ENCODE measurements at places on chromosomes 13 and 19. TPM values are rescaled to one million over a fixed set of nuclear protein-coding genes. Genes with fewer than 3 reads are reported as not detected.
A peak's percentile ranks its signal among the peaks of the same experiment; 100 is the strongest.

GRCh38 chr13:39879286-39880035 is 224.0 kb downstream of the COG6 start:
- no peak for DNase-seq

GRCh38 chr13:97082461-97083207 is 88.4 kb upstream of the OXGR1 start:
- DNase-seq: no peak

DNA sequence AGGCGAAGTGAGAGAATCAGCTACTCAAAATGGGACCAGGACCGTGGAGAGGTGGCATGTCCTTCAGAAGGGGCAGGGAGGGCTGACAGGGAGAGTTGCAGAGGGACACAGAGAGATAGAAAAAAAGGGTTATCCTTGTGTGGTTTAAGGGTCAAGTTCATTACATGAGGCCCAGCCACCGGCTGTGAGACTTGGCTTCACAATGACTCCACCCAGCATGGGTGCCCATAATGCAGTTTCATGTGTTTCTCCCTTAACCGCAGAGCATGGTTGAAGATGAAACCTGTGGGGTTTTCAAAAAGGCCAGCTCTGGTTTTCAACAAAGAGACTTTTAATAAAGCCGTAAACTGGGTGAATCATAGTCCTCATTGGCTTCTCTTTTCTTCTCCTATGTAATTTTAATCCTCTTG is 164.6 kb downstream of the KLF5 start:
- no peak for DNase-seq

DNA sequence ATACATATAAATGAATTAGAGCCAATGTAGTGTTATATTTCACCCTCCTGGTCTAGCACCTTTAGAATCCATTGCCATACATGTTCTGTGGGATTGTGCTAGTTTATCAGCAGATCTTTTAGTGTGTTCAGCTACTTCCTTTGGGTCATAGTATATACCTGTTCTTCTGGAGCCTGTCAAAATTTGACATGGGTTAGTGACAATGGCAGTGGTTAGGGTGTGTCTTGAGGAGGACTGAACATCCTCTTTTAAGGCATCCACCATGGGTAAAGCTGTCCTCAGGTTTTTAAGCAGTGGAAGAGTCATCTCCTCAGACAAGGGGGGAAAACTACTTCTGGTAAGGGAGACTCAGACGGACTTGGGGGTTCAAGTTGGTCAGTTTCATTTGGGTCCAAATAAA is 29.4 kb downstream of the DNAJC3 start:
- DNase-seq: no peak

DNA sequence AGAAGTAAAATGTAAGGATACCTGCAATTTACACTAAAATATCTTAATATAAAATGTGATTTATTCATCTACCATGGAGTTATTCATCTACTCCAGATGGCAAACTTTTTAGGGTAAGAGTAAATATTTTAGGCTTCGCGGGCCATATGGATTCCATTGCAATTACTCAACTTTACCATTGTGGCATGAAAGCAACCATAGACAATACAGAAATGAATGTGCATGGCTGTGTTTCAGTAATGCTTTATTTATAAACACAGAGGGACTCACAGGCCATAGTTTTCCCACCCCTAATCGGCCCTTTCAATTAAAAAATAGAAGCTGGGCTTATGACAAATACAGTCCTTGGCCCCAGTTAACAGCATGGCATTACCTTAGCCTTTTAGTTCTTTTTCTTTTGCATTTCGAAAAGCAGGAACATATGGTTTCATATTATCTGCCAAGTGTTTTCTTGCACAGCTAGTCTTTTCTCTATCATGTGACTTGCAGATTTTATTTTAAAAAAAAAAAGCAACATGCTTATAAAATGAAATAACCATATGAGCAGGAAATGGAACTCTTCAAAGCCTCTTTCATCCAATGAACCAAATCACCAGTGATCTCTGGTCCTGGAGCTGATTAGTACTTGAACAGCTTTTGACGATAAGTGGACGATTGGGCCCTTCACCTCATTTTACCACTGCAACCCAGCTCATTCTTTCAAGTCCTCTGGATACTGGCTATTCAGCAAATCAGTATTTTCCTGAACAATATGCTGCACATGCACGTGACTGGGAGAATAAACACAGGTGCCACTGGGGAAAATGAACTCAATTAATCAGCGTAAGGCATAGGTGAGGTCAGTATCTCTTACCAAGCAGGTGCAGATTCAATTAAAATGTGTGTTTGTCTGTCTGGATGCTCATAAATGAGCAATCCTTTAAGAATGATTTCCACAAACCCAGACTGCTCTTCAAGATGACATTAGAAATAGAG is 63.9 kb downstream of the LHFPL6 start:
- no peak for DNase-seq

DNA sequence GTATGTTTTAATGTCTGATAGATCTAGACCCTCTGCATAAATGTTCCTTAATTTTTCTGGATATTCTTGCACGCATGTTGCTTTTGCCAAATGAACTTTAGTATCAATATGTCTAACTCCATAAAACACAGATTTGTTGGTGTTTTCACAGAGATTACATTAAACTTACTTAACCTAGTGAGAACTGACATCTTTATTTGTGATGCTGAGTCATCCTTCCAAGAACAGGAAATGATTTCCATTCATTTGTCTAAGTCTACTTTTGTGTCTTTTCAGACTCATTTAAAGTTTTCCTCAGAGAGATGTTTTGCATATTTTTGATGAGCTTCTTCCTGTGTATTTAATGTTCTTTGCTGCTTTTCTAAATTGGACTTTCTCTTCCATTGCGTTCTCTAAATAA is 184.0 kb downstream of the SLC7A1 start:
- no peak for DNase-seq

DNA sequence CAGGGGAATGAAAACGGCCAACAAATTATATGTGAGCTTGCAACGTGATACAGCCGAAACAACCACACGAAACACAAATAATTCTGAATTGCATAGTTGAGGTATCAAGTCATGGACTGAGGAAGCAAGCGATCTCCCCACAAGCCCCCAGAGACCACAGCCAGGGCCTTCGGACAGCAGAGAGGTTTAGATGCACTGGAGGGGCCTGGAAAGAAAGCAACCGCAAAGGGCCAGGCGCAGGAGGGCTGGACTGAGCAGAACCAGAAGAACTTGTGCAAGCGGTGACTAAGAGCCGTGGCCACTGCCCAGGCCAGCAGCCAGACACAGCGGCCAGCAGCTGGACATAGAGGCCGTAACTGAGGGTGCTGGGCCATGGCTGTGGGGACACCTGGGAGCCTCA is 131.4 kb downstream of the TNFRSF19 start:
- DNase-seq: no peak

- DNase-seq: no peak
Observed at GRCh38 chr19:6220385-6221191, 59.2 kb downstream of the MLLT1 start.

DNA sequence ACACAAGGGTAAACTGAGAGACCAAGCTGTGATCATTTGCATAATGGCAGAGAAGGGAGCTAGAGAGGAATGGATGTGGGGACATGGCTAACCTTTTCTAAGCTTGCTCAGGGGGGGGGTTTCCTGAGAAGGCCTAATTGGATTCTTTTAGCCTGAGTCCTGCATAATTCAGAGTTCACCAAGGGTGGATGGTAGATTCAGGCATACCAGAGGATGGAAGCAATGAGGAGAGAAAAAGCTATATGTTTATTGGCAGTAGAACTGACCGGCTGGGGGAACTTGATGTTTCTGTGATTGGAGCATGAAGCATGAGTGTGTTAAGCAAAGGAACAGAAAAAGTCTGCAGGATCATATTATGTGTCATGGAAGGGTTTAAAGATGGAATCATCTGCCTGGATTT is 65.9 kb upstream of the KLF12 start:
- DNase-seq: no peak

The PALM gene
- total RNA-seq: 4.8 TPM

DNA sequence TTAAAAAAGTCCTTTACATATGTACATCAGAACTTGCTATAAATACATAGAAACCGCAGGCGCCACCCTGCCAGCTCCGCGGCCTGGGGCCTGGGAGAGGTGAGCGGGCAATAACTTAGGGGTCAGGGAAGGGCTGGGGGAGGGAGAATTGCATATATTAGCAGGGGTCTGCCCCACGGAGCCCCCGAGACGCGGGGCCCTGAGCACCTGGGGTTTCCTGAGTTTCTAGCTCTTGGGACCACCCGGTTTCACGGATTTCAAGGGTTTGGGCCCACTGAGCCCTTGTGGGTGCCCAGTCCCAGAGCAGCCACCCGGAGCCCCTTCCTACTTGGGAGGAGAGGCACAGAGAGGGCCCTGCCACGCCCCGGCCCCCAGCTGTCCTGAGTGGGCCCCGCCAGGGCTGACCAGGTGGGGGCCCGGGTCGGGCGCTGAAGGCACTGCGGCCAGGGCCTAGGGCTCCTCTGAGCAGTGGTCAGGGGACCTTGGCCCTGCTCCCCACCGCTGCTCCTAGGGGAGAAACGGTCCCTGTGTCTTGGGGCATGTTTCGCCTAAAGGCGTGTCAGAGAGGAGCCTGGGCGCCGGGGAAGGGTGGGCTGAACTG is 4.0 kb downstream of the GPX4 start:
- DNase-seq: no peak

- peak; percentile 53 for DNase-seq
Observed at GRCh38 chr13:93227878-93228642, 1.5 kb downstream of the GPC6 start.

- DNase-seq: no peak
Observed at GRCh38 chr13:49410006-49410405, 33.9 kb downstream of the CAB39L start.

The CGB3 gene
- total RNA-seq: not detected

DNA sequence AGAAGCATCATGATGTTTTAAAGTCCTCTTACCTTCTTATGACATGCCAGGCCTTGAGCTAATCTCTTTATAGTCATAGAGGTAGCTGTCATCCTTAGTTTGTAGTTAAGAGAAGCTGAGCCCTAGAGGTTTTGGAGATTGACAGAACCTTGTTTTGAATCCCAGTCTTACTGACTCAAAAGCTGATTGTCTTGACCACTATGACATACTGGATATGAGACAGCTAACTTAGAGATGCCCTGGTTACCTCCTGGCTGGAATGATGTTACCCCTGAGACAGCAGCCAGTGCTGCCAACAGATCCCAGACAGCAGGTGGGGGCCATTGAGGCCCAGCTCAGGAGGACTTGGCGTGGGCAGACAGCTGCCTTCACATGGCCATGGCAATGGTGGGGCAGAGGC is 311.0 kb downstream of the MTUS2 start:
- no peak for DNase-seq

GRCh38 chr19:41166944-41167804 is 25.8 kb upstream of the CYP2S1 start:
- no peak for DNase-seq

DNA sequence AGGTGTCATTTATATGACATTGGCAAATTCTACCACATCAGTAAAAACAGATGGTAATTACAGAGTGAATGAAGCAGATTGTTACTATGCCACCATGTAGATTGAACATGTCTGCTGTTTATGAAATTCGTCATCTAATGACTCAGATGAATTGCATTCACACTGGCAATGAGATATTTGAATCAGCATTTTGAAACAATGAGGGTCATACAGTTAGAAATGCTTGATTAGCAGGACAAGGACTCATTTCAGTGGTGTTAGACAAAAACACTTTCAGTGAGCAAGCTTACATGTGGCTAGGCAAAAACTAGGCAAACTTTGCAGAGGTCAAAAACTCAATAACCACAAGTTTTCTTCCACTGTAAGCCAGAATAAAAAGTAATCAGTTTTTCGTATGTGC is 1165.0 kb downstream of the SLITRK1 start:
- no peak for DNase-seq

The PCDH20 gene
- total RNA-seq: 1.3 TPM

The SPACA4 gene
- total RNA-seq: not detected

The FUT6 gene
- 2.6 TPM for total RNA-seq

The KLF5 gene
- total RNA-seq: 0.33 TPM

Measured in liver (tissue), 10 donors.